ENCODE measurements at places on chromosomes 4 and X.

DNA sequence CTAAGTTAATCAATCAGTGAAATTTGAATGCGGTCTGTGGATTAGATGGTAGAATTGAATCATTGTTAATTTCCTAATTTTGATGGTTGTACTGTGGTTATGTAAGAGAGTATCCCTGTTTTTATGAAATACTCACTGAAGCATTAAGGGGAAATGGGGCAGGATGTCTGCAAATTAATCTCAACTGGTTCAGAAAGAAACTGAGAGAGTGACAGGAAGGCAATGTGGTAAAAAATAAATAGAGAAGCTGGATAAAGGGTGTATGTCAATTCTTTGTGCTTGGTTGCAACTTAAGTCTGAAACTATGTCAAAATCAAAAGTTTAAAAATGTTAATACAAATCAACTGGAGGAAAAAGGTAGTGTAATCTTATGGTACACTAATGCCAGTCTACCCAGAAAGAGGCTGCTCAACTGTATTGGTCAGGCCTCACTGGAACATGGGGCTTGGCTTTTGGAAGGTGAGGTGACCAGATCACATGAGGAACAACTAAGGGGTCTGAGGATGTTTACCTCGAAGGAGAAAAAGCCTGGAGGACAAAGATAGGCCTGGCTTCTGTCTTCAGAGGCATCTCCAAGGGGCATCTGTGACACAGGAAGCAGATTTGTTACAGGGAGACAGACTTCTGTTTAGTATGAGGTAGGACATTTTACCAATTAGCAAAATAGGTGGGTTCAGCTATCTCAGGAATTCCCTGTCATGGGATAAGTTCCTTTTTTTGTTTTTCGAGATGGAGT, 83.1 kb downstream of the DLG3 start:
- DNase-seq: no peak

DNA sequence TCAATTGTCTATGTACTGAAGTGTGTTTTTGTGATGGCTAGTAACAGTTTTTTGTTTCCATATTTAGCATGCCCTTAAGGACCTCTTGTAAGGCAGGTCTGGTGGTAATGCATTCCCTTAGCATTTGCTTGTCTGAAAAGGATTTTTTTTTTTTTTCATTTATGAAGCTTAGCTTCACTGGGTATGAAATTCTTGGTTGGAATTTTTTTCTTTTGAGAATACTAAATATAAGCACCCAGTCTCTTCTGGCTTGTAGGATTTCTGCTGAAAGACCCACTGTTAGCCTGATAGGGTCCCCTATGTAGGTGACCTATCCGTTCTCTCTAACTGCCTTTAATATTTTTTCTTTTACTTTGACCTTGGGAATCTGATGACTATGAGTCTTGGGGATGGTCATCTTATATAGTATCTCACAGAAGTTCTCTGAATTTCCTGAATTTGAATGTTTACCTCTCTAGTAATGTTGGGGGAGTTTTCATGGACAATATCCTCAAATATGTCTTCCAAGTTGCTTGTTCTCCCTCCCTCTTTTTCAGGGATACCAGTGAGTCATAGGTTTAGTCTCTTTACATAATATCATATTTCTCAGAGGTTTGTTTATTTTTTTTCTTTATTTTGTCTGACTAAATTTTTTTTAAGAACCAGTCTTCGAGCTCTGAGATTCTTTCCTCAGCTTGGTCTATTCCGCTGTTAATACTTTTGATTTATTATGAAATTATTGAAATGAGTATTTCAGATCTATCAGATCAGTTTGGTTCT, 157.1 kb upstream of the PGRMC2 start:
- no peak for DNase-seq

DNA sequence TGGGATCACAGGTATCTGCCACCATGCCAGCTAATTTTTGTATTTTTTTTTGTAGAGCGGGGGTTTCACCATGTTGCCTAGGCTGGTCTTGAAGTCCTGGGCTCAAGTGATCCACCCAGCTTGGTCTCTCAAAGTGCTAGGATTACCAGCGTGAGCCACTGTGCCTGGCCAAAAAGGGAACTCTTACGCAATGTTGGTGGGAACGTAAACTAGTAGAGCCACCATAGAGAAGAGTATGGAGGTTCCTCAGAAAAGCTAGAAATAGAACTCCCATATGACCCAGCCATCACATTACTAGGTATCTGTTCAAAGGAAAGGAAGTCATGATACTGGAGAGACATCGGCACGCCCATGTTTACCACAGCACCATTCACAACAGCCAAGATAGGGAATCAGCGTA, 85.9 kb downstream of the PRKX start:
- DNase-seq: no peak

DNA sequence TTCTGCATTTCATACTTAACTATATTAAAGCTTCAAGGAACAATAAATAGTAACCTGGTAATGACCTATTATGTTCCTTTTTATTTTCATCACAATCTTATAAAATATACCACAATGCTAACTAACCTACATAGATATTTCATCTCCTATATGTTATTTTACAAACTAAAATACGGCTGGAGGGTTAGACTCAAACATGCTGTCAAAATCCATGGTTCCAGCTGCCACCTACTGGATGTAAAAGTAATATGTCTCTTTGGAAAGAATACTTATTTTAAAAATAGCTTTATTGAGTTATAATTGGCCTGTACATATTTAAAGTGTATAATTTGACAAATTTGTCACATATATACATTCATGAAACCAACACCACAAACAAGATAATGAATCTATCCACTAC, 15.0 kb downstream of the RGN start:
- DNase-seq: peak; percentile 16

- no peak for DNase-seq
Observed at GRCh38 chr4:187480146-187481145, 515.1 kb upstream of the ZFP42 start.

GRCh38 chrX:1059576-1060561, 152.6 kb downstream of the CRLF2 start:
- DNase-seq: no peak

GRCh38 chr4:83851261-83852084, 315.6 kb downstream of the GPAT3 start:
- no peak for DNase-seq

GRCh38 chrX:70552130-70552704, 107.6 kb downstream of the DLG3 start:
- DNase-seq: no peak

GRCh38 chr4:37602454-37603069, 83.6 kb downstream of the RELL1 start:
- no peak for DNase-seq

DNA sequence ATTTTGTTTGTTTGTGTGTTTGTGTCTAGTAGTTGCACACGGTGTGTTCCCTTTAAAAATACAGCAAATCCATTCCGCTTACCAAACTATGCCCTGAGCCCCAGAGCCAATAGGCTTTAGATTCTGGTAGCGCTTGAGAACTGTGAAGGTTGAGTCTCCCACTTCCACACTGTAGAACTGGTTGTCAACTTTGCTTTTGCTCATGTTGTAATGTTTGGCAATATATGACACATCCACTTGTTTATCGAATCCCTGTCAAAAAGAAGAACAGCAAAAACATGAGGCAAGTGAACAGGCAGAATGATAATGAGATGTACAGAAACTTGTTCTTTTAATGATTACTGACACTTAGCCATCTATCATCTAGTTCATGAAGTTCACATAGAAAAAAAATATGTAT, 200.6 kb downstream of the MAPK10 start:
- no peak for DNase-seq

GRCh38 chrX:43707812-43708548, 51.9 kb downstream of the MAOA start:
- DNase-seq: no peak

GRCh38 chrX:1658071-1658491, 43.2 kb downstream of the ASMT start:
- DNase-seq: peak; percentile 12

- DNase-seq: no peak
Observed at GRCh38 chrX:24900234-24900633, 115.5 kb downstream of the ARX start.

DNA sequence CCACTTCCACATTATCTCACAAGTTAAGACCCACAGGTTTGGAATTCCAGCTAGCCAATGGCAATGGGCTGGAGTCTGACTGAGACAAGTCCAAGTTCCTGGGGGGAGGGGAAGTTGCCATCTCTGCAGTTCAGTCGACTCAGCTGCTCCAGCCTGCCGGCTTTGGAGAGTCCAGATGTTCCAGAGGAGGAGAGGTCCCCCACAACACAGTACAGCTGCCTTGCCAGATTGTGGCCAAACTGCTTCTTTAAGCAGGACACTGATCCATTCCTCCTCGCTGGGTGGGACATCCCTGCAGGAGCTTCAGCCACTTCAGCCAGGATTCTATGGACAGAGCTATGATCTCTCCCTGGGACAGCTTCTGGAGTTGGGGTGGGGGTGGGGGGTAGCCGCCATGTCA, 199.2 kb downstream of the EDA start:
- no peak for DNase-seq

DNA sequence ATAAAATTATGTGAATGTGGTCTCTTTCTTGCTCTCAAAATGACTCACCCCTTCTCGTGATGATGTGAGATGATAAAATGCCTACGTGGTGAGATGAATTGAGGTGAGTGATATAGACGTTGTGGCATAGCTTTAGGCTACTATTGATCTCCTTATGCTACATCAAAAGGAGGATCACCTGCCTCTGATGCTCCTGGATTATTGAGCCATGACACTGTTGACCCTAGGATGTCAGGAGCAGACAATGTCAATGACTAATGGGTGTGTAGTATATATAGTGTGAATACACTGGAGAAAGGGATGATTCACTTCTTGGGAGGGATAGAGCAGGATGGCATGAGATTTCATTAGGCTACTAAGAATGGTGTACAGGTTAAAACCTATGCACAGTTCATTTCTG, 210.7 kb upstream of the PRPS2 start:
- no peak for DNase-seq

DNA sequence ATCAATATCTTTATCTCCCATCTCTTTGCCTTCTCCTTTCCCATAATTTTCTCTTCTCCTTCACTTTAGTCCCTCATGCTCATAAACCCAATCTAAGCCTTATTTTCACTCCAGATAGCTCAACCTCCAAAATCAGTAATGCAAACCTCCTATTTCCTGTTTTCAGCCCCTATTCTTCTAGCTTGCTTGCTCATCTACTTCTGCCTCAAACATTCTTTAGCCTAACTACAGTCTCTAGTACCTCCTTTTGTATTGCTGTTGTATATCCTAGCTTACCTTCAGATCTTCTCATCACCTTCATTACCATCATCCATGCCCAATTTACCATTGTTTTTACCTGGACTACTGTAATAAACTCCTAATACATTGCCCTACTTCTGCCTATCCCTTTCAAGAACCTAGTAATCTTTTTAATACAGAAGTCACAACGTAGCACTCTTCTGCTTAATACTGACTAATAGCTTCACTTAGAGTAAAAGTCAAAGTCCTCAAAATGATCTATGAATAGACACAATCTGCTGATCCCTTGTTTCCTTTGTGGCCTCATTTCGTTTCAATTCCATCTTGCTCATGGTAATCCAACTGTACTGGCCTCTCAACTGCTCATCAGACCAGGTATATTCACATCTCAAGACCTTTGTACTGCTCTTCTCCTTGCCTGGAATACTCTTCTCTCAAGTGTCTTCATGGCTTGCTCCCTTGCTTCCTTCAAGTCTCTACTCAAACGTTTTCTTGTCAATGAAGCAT, 123.4 kb downstream of the FAM13A start:
- DNase-seq: no peak

DNA sequence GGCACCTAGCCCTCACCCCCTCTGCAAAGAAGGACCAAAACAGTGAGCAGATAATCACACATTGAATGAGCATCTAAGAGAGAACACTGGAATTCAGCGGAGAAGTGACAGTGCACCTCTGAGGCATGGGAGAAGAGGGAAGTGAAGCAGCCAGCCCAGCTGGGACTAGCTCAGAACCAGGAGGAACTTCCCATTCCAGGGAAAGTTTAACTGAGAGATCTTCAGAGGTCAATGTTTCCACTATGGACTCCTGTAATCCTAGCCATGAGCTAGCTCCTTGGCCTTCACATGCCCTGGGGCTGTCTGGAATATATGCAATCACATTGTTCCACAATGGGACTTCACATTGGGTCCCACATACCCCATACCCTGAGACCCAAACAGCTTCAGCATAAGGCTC, 24.4 kb downstream of the TLR6 start:
- DNase-seq: no peak

- DNase-seq: no peak
Observed at GRCh38 chr4:171742436-171742835, 70.8 kb upstream of the GALNTL6 start.

DNA sequence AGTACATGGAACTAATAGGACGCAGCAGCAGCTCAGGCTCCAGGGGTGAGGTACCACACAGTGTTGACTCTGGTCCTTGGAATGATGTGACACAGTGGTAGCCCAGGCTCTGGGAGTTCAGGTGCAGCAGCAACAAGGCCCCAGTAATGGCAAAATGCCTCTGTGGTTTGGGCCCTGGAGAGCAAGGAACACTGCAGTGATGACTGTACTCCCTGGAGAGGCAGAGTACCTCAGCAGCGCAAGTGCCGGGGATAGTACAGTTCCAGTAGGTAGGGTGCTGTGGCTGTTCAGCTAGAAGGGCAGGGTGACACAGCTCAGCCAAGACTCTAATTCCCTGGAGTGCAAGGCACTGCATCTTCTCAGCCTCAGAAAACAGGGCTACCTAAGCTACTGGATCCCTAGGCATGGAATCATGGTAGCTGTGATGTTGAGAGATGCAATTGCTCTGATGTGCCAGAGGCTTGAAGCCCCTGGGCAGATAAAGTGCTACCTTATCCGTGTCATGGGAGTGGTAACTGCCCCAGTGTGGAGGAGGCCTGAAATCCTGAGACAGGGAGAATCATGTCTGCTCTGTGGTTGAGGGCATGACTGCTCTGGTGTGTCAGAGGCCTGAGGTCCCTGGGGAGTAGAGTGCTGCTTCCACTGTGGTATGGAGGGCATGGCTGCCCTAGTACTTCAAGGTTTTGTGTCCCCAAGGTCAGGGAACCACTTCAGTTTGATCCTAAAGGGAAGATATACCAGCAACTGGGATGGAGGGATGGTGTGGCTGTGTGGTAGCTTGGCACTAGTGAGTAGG, 55.2 kb downstream of the AREG start:
- DNase-seq: peak; percentile 16

- DNase-seq: no peak
Observed at GRCh38 chrX:27078371-27078770, 384.8 kb downstream of the PPP4R3C start.

GRCh38 chr4:112284662-112285411, 867 bp downstream of the TIFA start:
- DNase-seq: peak; percentile 12

DNA sequence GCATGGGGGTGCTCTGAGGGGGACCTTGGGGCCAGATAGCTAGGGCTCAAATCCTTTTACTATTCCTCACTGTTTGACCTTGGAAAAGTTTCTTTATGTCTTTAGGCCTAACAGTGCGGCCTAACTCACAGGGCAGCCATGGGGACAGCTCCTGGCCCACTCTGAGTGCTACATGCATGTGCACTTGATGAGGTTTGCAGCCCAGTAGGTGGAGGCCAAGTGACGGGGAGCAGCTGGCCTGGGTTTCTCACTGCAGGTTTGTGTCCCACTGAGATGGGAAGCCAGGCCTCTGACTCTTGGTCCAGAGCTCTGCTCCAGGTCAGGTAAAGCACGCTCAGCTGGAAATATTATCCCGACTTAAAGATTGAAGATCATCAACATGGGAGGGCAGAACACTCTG, 102.8 kb downstream of the SLC2A9 start:
- DNase-seq: no peak

GRCh38 chr4:40283968-40284367, 51.2 kb upstream of the CHRNA9 start:
- no peak for DNase-seq
